Stimulated activated effector memory CD8-positive, alpha-beta T cell treated with anti-CD3 and anti-CD28 coated beads, Interleukin-12 subunit alpha, Interleukin-12 subunit beta, amount 100 ng/mL, for 72 hours (primary cell): ENCODE measurements at places on chromosomes 12 and 14.

GRCh38 chr12:68375756-68376695 lies 43.9 kb upstream of the MDM1 start:
- DNase-seq = no peak

GRCh38 chr14:64632056-64632455 lies 72.2 kb upstream of the PLEKHG3 start:
- no peak for DNase-seq

GRCh38 chr12:9906873-9907272 lies 25.3 kb downstream of the CLEC2A start:
- no peak for DNase-seq

- DNase-seq = no peak
These were observed 273.6 kb upstream of the PWP1 start for GRCh38 chr12:107411792-107412535.

DNA sequence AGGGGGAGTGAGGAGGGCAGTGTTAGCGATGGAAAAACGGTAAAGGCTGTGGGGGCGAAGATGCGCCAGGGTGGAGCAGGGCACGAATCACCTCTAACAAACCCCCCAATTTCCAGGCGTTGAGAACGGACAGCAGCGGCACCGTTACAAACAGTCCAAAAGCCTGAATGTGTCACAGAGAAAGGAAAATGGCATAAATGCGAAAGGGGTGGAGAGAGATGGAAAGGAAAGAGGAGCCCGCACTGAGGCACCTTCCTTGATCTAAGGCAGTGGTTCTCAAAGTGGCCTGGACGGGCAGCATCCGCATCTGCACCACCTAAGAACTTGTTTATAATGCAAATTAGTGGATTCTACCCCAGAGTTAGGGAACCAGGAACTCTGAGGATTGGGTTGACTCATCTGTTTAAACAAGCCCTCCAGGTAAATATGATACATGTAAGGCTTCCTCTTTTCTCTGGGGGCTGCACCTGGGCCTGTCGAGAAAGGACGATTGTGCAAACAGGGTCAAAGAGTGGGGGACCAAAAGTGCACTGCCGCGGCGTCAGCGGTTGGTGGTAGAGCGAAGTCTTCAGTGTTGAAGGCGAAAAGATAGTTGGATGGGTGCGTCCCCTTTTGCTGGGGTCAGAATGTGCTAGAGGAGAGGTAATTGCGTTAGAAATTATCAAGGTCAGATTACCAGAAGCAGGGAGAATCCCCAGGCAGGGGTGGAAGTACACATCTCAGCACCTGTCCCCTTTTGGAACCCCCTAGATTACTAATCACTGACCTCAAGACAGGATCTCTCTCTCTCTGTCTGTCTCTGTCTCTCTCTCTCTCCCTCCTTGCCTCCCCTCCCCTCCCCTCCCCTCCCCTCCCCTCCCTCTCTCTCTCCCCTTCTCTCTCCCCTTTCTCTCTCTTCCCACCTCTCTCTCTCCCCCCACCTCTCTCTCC lies 1.3 kb upstream of the KCNH5 start:
- no peak for DNase-seq

DNA sequence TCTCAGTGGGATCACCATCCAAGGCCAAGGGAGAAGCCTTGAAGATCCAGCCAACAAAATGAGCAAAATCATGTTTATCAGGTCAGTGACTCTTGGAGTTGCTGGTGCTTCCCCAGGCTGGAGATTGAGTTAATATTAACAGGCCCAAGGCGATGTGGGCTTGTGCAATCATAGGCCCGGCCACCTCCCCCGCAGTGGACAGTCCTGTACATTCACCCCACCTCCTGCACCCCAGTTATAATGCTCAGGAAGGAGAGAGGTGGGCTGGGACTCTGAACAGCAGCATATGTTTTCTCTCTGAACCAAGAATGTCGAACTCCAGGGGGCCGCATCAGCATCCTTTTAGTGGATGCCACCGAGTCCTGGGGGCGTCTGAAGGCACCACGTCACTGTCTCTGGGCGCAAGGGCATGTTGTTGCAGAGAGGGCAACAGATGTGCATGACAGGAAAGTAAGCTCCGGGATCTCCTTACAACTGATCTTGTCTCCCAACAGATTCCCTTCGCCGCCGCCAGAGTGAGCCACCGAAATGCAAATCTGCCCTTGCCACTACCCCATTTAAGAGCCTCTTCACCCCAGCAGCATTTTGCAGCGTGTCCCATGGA lies 32.2 kb upstream of the SERPINA6 start:
- DNase-seq = no peak
